COR-L47 (cell line): ENCODE measurements at places on chromosomes 7 and 10.
A peak's percentile ranks its signal among the peaks of the same experiment; 100 is the strongest.

- DNase-seq, result no peak
Observed at GRCh38 chr10:124590216-124591122, 128.8 kb downstream of the LHPP start.

- DNase-seq, result no peak
Observed at GRCh38 chr7:282621-283020, 7.3 kb upstream of the FOXL3 start.

GRCh38 chr10:104735757-104736391 is 94.8 kb downstream of the SORCS3 start:
- no peak for DNase-seq

DNA sequence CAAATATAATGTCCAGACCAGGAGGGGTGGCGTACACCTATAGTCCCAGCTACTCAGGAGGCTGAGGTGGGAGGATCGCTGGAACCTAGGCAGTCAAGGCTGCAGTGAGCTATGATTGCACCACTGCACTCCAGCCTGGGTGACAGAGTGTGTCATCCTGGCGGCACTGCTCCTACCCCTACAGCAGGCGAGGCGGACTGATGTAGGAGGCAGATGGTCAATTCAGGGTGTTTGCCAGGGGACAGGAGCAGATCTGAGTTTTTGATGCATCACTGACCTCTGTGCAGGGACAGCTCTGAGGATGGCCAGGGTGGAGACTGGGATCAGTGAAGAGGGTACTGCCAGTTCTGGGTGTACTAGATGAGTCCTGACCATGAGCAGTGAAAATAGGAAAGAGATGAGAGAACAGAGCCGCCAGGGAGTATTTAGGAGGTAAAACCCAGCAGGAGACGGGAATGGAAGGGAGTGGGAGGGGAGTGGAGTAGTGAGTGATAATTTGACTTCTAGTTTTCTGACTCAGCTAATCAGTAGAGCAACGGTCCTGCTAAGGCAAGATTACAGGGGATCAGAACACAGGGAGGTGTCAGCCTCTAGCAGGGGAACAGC is 75.3 kb downstream of the HIP1 start:
- DNase-seq, result no peak

GRCh38 chr10:119253433-119254174 is 46.2 kb downstream of the GRK5 start:
- DNase-seq, result no peak

DNA sequence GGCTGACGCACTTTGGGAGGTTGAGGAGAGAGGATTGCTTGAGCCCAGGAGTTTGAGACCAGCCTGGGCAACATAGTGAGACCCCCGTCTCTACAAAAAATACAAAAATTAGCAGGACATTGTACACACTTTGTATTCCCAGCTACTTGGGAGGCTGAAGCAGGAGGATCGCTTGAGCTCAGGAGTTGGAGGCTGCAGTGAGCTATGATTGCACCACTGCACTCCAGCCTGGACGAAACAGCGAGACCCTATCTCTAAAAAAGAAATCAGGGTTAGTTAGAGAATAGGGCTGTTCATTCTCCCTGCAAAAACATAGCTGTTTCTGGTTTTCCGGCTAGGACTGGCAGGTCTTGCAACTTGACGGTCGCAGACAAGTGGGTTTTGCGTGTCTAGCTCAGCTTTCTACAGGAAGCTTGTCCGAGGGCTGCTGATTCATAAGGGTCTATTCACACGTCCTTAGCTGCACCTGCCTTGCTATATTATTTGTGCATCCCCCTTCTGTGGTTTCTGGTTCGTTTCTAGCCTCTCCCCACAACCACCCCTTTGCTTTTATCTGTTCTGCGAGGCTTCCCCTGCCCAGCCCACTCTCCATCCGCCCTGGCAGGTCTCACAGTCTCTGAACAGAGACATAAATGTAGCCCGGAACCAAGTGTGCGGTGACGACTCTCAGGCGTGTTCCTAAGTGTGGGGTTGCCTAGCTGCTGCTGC is 10.7 kb downstream of the AMZ1 start:
- no peak for DNase-seq

GRCh38 chr7:143243614-143244013 is 19.6 kb upstream of the GSTK1 start:
- DNase-seq, result no peak

GRCh38 chr7:139231513-139232376 is 708 bp downstream of the UBN2 start:
- peak; percentile 31 for DNase-seq

DNA sequence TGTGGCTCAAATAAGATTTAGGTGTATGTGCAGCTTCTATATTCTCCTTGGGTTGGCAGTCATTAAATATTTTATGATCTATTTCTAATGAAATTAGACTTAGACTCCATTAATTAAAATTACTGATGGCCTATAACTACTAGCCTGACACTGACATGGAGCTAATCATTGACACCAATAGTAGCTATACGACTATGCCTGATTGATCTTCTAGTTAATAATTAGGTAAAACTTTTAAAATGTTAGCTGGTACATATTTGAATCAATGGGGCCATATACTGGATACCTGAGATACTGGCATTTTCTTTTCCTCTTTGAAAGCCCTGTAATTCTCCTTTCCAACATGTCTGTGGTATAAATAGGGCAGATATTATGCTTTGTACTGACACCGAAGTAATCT is 14.4 kb downstream of the WEE2 start:
- DNase-seq, result no peak

DNA sequence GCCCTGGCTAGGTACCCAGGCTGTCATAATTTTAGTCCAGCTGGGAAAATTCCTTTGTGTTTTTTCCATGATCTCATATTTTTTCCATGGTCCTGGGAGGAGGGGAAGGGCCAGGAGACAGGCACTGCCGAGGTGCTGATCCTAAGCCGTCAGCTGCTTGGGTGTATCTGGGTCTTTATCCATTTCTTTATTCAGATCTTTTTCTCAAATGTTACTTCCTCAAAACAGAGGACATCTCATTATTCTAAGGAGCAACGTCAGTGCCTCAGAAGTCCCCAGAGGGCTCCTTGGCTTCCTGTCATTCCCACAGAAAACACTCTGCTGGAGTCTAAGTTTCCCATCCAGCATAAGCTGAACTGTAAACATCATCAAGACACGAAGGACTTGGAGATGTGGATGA is 2.8 kb upstream of the OR6V1 start:
- DNase-seq, result no peak

DNA sequence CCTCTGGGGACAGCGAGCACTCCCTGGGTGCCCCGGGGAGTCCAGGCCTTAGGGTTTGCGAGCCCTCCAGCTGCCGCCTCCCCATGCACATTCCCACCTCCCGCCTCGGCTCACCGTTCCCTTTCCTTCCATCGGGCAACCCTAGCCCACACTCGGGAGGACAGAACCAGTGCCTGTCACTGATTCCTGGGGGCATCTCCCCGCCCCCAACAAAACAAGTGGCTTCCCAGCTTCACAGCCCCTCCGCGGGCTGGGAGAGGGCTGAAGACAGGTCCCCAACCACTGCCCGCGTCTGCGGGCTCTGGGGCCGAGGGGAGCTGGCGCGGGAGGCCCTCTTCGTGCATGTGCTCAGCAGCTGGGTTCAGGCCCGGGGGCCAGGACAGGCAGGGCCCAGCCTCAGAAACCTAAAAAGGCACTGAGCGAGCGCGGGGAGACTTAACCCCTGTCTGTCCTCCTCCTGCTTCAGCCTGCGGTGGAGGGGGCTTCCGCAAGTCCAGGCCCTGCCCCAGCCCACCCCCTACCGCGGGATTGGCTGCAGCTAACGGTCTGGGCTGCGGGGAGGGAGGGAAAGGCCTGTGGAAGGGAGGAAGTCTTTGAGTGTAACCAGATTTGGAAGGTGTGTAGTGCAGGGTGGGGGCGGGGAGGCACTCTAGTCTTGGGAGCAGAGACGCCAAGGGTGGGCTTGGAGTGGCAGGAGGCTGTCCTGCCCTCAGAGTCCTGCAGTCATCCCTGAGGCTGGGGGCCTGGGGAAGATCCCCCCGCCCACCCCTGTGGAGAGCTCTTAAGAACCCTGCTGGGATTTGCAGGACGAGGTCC is 1.2 kb downstream of the FLNC start:
- no peak for DNase-seq
